ENCODE measurements at places on chromosomes 3 and 15. TPM values are rescaled to one million over a fixed set of nuclear protein-coding genes. Genes with fewer than 3 reads are reported as not detected.

Gene NUP210
- total RNA-seq = 1.5 TPM

Gene PLSCR5
- total RNA-seq = not detected

- DNase-seq = no peak
Observed at GRCh38 chr3:9387322-9387655, 10.1 kb upstream of the SETD5 start.

- DNase-seq = no peak
Observed at GRCh38 chr3:12179441-12179840, 20.7 kb upstream of the TIMP4 start.

- no peak for DNase-seq
Observed at GRCh38 chr3:168618827-168619470, 523.2 kb upstream of the GOLIM4 start.

DNA sequence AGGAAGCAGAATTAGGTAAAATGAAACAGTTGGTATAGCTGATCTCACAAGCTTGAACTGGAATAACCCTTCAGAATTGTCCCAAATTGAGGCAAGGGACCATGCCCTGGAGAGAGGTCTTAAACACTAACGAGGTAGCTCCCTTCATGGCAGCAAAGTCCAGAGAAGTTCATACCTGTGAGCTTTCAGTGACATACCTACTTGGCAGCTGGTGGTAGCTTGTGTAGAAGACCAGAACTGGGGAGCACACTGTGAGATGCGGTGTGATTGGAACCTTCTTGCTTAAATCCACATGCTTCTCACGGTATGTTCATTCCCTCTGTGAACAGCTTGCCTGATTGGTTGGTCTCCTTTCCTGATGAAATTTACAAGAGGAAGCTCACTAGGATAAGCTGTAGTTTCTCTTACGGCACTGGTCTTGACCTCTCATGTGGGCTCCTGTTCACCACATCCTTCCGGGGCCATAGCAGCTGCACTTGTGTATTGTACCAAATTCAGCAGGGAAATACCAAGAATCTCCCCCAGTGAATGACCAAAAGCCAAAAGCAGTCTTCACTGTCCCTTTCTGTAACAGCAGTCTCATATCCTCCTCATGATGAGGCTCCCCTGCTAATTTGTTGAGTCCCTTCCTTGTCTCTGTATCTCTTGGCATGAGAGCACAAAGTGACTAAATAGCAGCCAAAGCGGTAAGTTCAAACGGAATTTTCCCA is 483.7 kb upstream of the FRG2C start:
- DNase-seq = no peak

DNA sequence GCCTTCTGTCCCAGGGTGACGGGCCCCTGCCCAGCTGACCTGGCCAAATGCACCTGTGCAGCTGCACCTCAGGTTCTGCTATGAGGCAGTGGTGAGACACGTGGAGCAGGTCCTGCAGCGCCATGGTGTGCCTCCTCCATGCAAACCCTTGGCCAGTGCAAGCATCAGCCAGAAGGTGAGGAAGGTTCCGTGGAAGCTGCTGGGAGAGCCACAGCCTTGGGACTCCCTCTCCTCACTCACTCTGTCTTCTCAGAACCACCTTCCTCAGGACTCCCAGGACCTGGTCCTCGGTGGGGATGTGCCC is 31.6 kb downstream of the PTPN23 start:
- DNase-seq = no peak

DNA sequence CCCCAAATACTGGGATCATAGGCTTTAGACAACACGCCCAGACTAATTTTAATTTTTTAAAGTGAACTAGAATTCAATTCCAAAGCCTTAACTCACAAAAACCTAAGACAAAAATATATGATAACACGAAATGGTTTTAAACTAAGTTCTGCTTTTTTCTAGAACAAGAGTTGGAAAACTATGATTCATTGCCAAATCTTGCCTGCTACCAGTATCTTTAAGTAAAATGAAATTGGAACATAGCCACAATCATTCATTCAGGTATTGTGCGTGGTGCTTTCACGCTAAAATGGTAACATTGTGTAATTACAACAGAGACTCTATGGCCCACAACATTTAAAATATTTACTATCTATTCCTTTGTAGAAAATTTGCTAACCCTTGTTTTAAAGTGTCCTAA is 488.0 kb upstream of the ZNF385D start:
- no peak for DNase-seq
